CD4-positive, CD25-positive, alpha-beta regulatory T cell (primary cell): ENCODE measurements at places on chromosomes 1 and 21.

DNA sequence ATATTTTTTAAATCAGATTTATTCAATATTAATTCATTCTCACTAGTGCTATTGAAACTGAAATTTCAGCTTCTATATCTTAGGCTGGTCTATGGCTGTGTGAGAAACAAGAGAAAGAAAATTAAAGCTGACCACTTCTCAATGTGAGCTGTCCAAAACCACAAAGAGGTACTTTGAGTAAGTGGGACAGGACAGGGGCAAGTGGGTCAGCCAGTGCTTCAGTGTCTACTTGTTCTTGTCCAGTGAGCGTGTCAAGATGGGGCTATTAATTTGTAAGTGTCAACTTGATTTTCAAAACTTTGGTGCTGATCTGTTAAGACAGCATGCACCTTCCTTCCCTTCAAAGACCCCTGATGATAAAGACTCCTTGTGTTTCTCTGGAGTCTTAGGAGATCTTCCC is 533.9 kb downstream of the PLPP3 start:
- no peak for DNase-seq

GRCh38 chr1:208006258-208006920 is 95.5 kb upstream of the CD34 start:
- DNase-seq, result no peak

- peak; percentile 81 for DNase-seq
These were observed 4.9 kb downstream of the MDM4 start for GRCh38 chr1:204520834-204521709.

DNA sequence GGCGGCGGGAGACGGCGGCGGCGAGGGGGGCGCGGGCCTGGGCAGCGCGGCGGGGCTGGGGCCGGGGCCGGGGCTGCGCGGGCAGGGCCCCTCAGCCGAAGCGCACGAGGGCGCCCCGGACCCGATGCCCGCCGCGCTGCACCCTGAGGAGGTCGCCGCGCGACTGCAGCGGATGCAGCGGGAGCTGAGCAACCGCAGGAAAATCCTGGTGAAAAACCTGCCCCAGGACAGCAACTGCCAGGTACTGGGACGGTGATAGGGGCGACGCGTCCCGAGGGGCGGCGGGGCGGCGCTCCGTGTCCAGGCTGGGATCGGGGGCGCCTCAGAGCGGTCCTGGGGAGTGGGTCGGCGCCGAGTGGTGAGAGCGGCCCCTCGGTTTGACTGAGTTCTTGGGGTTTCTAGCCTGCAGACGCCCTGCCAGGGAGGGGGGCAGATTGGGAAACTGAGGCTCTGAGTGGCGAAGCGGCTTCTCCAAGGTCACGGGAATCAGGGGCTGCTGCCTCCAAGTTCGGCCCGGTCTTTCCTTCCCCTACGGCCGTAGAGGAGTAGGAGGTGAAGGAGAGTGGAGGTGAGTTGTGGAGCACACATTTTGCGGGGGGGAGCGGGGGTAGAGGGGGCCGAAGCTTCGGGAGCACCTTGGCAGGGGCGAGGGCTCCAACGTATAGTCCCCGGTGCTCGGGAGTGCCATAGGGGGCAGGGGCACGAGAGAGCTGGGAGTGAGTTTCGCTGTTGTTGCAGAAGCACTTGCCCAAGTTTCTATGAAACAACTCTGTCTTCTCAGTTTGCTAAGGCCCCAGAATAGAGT is 508 bp downstream of the RAVER2 start:
- DNase-seq, result no peak

DNA sequence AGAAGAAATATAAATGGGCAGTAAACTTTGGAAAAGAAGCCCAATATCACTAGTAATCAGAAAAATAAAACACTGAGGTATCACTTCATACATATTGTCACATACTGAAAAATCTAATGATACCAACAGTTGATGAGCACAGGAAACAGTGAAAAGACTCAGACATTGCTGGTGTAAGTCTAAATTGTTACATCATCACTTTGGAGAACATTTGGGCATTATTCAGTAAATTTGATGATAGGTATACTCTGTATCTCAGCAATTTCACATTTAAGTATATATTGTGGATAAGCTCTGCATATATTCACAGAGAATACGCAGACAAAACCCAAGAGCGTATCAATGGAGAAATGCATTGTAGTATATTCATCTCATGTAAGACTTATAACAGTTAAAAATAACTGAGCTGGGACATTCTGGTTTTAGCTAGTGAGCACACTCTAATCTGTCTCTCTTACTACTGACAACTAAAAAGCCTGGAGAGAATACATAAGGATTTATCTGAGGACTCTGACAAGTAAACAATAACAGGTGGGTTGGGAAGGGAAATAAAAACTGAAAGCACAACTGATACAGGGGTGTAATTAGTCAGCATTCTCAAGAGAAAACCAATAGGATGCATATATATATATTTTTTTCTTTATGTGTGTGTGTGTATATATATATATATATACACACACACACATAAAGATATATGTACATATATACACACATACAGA is 212.7 kb upstream of the JUN start:
- DNase-seq, result no peak

DNA sequence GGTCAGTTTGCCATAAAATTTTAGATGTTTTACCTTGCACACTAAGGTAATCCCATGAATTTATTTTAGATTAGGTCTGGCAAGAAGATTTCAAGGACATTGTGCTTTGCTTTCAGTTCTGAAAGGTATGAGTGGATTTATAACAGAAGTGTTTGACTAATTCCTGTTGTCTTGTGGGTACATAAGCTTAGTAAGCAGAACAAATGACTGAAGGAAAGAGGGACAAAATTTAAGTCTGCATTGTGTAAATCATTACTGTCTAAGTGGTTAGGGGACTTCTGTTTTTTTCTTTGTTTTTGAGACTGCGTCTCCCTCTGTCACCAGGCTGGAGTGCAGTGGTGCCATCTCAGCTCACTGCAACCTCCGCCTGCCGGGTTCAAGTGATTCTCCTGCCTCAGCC is 60.1 kb downstream of the PKN2 start:
- DNase-seq, result no peak
